ENCODE measurements at places on chromosomes 1 and 21. TPM values are rescaled to one million over a fixed set of nuclear protein-coding genes. Genes with fewer than 3 reads are reported as not detected.

Gene TRIM17
- 0.63 TPM for polyA plus RNA-seq

- DNase-seq, result no peak
Observed at GRCh38 chr1:209787551-209787950, 3.2 kb upstream of the C1orf74 start.

GRCh38 chr1:41259221-41259620 is 17.1 kb upstream of the SCMH1 start:
- DNase-seq, result no peak

- no peak for DNase-seq
Observed at GRCh38 chr21:21226472-21226871, 228.3 kb downstream of the NCAM2 start.

GRCh38 chr1:224666913-224667312 is 50.8 kb downstream of the CNIH3 start:
- no peak for DNase-seq

- DNase-seq, result no peak
Observed at GRCh38 chr1:180691322-180691913, 59.6 kb downstream of the XPR1 start.
